ENCODE measurements at places on chromosomes 3 and 15.

DNA sequence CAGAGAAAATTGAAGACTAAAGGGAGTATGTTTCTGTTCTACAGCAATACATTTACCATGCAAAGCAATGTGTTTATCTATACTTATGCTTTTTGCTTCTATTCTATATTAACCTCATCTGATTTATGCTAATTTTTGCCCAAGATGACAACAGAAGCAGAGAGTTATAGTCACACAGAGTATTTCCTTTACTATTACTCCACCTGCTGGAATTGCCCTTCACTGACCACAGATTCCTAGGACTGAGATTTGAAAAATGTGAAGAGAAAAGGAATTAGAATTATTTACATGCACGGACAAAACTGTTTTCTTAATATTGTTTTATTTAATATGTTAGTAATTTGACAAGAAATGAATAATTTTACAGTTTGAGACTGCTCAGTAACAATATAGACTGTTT lies 745.6 kb downstream of the VGLL3 start:
- no peak for DNase-seq

DNA sequence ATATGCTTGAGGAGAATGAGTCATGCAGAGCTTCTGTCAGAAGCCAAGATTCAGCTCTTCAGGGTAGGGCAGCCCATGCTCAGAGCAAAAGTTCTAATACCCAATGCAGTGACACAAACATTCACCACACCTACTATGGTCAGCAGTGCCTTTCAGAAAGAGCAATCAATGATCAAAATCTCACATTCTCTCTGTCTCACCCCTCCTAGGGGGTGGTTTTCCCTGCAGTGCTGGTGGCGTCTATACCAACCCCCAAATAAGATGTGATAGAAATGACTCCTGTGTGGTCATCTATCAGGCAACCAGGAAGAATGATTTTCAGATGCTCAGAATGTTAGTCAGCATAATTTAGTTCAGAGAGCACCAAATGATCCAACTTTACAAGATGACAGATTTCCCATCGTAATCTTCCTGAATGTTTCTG lies 385.3 kb downstream of the NTRK3 start:
- no peak for DNase-seq

- DNase-seq: no peak
Observed at GRCh38 chr3:187870360-187871203, 125.3 kb upstream of the BCL6 start.

- DNase-seq: no peak
Observed at GRCh38 chr15:49621887-49622286, 1.0 kb downstream of the DTWD1 start.

GRCh38 chr3:114809668-114810413 lies 337.2 kb downstream of the ZBTB20 start:
- DNase-seq: no peak

- DNase-seq: no peak
Observed at GRCh38 chr3:2862366-2862765, 247.8 kb downstream of the IL5RA start.

- no peak for DNase-seq
Observed at GRCh38 chr3:48086705-48087104, 70.5 kb upstream of the MAP4 start.
